ENCODE measurements at places on chromosomes 1 and 21. TPM values are rescaled to one million over a fixed set of nuclear protein-coding genes. Genes with fewer than 3 reads are reported as not detected.

DNA sequence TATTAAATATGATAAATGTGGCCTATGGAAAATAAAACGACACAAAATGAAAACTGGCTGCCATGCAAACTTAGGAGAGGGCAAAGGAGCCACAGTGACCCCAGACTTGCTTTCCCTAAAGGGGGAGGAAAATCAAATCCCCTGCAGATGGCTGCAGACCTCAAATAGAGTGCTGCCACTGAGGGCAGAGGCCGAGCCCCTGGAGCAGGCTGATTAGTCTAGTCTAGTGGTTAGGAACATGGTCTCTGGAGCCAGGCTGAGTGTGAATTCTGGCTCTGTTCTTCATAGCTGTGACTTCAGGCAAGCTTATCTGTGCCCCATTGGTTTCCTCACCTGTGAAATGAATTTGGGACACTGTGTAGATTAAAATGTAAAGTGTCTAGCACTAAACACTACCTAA lies 60.8 kb downstream of the ITPKB start:
- DNase-seq: no peak

DNA sequence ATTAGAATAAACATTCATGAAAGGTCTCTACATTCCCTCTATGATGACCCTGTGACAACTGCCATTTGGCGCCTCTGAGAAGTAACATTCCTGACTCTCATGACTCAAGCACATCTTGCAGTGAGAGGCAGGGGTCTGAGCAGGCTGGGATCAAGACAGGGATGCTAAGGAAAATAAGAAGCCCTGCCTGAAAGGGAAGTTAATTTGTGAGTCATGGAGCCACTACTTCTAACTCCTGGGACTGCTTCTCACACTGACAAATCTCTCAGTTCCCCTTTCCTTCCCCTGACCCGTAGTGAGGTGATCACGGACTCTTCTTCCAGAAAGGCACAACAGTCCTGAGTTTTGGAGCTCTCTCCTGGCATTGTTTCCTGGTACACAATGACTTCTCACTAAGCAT lies 231.9 kb downstream of the TNR start:
- no peak for DNase-seq

DNA sequence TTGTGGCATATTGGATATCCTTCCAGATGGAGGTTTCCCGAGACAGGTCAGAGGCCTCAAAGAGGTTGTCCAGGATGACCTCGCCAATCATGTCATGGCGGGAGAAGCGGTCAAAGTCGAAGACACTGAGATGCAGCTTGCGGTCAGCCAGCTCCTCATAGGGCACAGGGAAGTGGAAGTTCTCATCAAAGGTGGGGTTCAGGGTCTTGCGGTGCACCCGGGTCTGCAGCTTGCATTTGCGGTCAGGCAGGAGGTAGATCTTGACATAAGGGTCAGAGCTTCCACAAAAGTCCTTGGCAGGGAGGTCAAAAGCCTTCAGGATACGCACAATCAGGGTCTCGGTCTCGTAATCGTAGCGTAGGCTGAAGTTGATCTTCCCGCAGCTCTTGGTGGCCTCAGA lies 16.2 kb downstream of the SYT6 start:
- DNase-seq: no peak

GRCh38 chr1:160789702-160790611 lies 6.0 kb upstream of the LY9 start:
- no peak for DNase-seq

GRCh38 chr1:112251766-112252506 lies 144.1 kb upstream of the CTTNBP2NL start:
- DNase-seq: no peak

DNA sequence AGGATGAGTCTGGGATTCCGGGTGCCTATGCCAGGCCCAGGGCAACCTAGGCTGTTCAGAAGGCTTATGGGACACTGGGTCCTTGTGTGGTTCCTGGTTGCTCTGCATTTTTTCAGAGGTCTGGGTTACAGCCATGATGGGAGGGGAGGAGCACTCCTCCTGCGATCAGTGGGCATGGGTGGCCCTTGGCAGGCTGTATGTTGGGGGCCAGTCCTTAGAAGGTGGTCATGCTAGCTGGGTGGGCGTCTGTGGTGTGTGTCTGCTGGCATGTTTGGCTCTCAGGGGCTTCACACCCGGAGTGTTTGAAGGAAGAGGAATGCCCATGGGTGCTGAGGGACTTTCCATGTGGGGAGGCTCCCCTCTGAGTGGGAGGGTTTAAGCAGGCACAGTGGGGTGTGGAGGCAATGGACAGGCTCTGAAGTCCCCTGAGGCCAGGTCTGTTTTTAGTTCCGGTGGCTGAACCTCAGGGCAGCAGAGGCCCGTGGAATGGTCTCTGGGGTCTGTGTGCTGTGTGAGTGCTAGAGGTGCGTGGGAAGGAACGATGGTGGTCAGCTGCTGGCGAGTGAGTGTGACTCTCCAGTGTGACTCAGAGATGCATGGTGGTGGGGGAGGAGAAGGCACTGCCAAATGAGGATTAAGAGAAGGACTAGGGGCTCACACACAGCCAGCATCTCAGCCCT lies 25.3 kb downstream of the CACNA1E start:
- no peak for DNase-seq

- no peak for DNase-seq
These were observed 31.8 kb downstream of the ZNF644 start for GRCh38 chr1:90989990-90990389.

GRCh38 chr1:17834561-17835100 lies 79.5 kb downstream of the ACTL8 start:
- DNase-seq: no peak

- no peak for DNase-seq
These were observed 398.7 kb downstream of the BRINP2 start for GRCh38 chr1:177569476-177569875.

GRCh38 chr1:155207806-155208540 lies at the start of gene THBS3:
Gene THBS3 (minus strand): TSS chr1:155207897. CDS start chr1:155207876, 21 bp downstream.
- DNase-seq: peak; percentile 41

- no peak for DNase-seq
These were observed 86.4 kb upstream of the SSX2IP start for GRCh38 chr1:84776639-84777038.

- no peak for DNase-seq
These were observed 29.4 kb downstream of the DYRK1A start for GRCh38 chr21:37395961-37396360.

DNA sequence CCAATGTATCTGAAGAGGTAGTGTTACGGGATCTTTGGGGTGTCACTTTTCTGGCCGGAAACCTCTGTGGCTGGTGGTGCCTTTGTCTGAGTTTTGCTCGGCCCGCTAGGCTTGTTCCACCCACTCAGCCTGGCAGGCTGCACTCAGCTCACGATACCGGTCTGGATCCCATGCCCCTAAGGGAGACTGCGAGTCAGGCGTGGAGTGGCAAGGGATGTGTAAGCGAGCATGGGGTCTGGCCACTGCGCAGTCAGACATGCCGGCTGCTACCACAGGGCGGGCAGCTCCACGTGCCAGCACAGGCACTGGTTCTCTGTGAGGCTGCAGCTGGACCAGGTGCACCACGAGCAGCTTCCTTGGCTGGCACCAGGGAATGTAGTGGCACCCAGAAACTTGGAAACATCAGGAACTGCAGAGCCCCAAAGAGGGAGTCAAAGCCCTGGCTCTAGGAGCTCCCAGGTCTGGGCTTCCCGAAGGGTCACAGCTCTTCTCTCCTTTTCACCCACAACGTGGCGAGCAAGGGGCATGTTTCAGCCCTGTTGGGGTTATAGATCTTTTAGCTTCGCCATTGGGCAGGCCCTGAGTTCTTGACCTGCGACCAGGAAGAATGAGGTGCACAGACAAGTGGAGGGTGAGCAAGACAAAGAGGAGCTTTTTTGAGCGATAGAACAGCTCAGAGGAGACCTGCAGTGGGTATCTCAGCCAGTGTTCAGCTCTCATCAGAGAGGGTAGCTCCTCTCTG lies 23.8 kb upstream of the LRRC8C start:
- no peak for DNase-seq

- DNase-seq: no peak
These were observed 52.0 kb downstream of the EYA3 start for GRCh38 chr1:28036431-28036830.

- no peak for DNase-seq
These were observed 1.1 kb upstream of the TBX15 start for GRCh38 chr1:118989006-118989815.

DNA sequence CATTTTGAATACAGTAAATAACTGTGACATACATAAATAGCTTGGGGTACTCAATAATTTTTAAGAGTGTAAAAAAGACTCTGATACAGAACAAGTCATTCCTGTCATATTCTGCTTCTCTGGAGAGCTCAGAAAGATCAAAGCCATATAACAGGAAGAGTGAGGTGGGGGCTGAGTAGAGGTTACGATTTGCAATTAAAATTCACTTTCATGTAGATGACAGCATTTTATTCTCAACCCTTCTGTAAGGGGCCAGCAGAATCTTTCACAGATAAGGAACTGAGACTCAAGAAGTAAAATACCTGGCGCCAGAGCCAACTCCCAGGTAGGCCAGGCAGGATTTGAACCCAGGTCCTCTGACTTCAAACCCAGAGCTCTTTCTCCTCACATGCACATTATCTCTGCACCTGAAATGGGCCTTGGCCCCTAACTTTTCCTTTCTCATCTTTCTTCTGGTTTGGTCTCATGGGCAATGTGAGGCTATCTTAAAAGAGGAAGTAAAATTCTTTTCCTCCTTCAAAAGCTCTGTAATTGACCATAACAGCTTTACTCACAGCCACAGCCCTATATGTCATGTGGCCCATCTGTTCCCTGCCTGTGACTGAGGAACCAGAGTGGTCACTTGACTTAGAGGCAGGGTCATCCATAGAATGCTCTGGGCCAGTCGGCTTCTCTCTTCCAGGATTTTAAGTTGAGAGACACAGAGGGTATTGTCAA lies 80.9 kb upstream of the SYT6 start:
- no peak for DNase-seq

DNA sequence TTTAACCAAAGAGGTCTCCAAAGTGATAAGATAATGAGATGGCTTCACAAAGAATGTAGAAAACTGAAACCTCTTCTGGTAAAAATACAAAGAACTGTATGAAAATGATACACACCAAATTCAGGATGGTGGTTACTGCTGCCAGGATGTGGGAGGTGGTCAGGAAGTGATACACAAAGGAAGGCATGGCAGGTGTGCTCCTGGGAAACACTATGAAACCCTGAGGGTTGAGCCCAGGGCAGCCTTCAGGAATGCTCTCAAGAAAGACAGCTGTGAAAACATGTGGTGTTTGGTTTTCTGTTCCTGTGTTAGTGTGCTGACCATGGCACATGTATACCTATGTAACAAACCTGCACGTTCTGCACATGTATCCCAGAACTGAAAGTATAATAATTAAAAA lies 109.3 kb downstream of the NTNG1 start:
- no peak for DNase-seq

GRCh38 chr1:37472281-37472680 lies 2.1 kb upstream of the ZC3H12A start:
- no peak for DNase-seq

GRCh38 chr1:216812966-216813365 lies 89.7 kb upstream of the ESRRG start:
- no peak for DNase-seq

DNA sequence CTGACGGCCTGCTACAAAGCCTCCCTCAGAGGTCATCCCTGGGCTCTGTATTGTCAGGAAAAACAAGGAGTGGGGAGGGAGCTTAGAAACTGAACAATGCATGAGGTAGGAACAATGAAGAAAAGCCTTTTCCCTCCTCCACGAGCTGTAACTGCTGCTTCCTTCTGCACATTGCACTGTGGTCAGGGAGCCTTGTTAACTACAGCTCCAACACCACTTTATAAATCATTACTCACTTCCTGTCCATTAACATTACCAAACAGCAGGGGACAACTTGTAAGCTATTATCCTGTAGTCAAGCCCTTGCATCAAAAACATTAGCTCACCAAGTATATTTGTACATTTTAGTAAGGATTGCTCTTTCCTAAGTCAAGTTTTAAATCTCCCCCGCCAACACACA lies 336.0 kb upstream of the NR5A2 start:
- DNase-seq: no peak

DNA sequence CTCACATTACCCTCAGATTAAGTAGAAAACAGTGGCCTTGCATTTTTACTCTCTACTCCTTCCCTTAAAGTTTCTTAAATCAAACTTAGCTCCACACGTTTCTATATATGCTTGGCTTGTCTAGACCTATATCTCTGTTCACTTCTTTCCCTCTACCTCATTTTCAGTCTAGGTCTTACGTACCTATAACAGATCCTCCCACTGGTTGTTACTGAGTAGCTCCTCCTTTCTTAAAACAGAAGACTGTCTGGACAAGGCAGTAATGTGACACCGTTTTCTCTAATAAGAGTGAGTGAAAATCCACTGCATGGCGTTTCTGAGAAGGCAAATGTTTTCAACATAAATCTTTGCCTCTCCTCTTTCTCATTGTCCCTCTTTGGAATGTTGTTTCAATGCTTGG lies 211.7 kb upstream of the POGK start:
- DNase-seq: no peak

DNA sequence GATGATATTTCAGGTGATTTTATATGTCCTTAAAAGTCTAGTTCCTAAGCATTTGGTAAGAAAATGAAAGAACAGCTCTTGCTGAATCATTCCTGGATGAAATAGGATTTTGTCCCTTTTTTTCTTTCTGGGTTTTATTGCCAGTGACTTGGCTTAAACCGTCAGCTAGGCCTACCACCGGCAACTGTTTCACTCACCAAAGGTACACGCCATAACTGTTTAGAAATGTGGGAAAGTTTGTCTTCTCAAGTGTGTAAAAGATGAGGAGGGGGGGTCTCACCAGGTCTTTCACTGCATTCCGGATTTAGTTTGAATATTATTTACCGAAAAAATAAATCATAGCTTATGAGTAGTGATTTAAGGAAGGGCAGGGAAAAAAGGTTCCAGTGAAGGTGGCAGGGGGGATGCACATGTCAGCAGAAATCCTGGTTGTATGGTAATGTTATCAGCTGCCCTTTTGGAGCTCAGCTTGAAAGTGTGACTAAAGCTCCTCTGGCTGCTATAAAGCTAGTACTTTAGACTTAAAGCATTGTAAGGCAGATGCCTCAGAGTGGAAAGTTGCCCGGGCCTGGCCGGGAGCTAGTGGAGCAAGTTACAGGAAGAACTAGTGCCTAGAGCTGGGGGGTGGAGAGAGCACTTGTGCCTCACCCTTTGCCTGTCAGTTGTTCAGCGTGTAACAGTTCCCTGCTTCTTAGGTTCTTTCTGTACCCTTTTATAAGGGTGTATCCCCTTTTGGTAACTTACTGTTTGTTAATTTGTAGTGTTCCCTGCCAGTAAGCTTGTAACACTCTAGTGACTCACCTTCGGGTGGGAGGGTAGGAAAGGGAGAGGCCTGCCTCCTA lies 3.1 kb downstream of the ATP1A1 start:
- peak; percentile 43 for DNase-seq

- DNase-seq: no peak
These were observed 52.0 kb upstream of the TACSTD2 start for GRCh38 chr1:58629031-58629462.

GRCh38 chr1:237133921-237134320 lies 91.9 kb downstream of the RYR2 start:
- DNase-seq: no peak

Gene KDM5B
- 169 TPM for total RNA-seq

Gene JAM2
- total RNA-seq: 22.3 TPM

Gene MTARC2
- 7.8 TPM for total RNA-seq

Gene LCE2A
- total RNA-seq: not detected

Gene RGSL1
- not detected for total RNA-seq

Gene RNU1-1
- total RNA-seq: under 0.01 TPM

Gene PBXIP1
- total RNA-seq: 25.0 TPM

Gene ANGPTL3
- not detected for total RNA-seq

Gene CDC42BPA
- total RNA-seq: 202 TPM

Gene FCRLB
- total RNA-seq: 3.1 TPM

Gene TMEM82
- total RNA-seq: not detected

Gene COL8A2
- 1.1 TPM for total RNA-seq

Gene LORICRIN
- not detected for total RNA-seq

Gene NBPF4
- total RNA-seq: 0.16 TPM

Gene LIN28A
- total RNA-seq: not detected

Gene DOCK7
- 224 TPM for total RNA-seq

Gene LAX1
- total RNA-seq: not detected

Gene LCE3E
- not detected for total RNA-seq

Gene HSPB7
- total RNA-seq: not detected
